ENCODE measurements at places on chromosomes 1 and 21.

DNA sequence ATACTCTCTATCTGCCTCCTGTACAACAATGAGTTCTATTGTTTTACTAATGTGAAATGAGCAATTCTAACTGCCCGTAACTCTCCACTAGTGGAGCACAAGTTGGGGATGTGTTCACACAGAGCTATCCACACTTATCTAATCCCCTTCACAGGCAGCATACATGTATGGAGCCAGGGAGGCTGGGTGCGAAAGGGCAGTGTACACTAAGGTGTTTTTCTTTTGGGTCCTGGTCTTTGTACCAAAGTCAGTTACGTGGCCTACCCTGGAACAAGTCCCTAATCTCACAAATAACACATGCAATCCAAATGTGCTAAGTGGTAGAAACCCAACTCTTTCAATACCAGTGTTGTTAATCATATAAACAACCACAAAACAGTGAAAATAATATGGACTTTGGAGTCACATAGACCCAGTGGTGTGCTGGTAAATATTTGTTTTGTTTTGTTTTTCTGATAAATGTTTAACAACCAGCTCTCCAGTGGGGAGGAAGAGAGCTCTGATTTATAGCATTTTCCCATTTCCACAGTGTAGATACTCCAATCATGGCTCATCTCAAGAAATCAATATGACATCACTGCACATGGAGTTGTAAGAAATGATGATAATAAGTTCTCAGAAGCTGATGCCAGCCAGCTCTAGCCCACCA is 319.9 kb upstream of the DUSP10 start:
- no peak for DNase-seq

DNA sequence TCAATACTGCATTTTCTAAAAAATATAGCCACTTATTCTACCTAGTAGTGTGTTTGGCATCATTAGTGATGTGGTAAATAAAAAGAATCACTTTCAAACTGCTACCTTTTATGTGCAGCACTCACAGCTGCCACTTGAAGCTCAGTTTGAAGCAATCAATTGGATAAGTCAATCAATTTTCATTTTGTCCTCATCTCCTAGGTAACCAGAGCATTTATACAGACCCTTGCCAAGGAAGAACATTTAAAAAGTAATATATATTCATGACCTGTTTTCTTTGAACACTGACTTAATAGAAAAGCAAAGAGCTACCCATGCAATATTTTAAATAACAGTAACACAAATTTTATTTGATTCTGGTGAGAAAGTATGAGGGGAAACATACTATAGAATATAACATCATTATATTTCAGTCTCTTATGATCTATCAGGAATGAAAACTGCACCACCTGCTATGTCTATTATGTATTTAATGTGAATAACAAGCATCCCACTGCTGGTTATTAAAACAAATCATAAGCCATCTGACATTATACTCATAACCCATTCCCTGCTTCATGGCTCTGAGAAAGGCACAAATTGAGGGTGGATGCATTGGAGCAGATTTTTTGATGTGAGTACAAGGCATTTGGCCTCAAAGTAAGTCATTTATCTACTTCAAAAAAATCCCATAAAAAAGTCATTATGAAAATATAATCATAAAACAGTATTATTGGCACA is 168.4 kb upstream of the C21orf91 start:
- DNase-seq = no peak

- no peak for DNase-seq
These were observed 9.5 kb downstream of the PALMD start for GRCh38 chr1:99655376-99655775.

DNA sequence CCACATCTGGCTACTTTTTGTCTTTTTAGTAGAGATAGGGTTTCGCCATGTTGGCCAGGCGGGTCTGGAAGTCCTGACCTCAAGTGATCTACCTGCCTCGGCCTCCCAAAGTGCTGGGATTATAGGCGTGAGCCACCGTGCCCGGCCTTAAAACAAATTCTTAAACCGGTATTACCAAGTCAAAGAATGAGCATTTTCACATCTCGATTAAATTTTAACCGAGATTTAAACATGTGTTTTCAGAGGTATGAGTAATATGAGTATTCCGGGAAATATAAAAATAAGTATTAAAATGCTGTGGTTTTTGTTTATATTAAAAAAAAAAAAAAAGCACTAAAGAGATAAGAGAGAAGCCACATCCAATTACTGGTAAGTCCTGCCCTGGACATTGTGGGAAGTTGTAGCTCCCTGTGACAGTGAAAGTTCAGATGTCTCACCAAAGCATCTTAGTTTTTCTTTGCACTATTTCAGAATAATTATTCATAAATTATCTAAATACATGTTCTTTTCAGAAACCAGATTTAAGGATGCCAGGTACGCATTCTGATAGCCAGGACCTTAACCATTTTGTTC is 24.9 kb downstream of the ZNF281 start:
- DNase-seq = no peak

- DNase-seq = no peak
These were observed 20.6 kb downstream of the CTSK start for GRCh38 chr1:150787455-150787854.

DNA sequence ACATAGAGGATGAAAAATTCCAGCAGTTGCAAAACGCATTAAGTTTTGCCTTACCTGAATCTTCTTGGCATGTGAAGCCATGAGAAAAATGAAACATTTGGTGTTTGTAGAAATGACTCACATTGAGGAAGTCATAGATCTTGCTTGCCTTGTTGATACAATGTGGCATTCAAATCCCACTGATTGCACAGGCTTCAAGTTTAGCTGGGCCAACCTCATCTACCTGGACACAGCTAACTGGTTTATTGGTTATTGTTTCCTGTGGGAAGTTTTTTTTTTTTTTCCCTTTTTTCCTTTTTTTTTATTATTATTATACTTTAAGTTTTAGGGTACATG is 168.9 kb upstream of the C21orf91 start:
- DNase-seq = no peak

GRCh38 chr21:37193006-37193405 is 74.1 kb downstream of the VPS26C start:
- DNase-seq = no peak

GRCh38 chr21:38661197-38661871 is 144.4 kb upstream of the ETS2 start:
- no peak for DNase-seq

Measured in stimulated activated CD4-positive, alpha-beta T cell treated with anti-CD3 and anti-CD28 coated beads, Interleukin-12 subunit alpha, Interleukin-12 subunit beta, amount 100 ng/mL, for 4 hours (primary cell).